ENCODE measurements at places on chromosomes 7 and 10.

- DNase-seq = no peak
Observed at GRCh38 chr7:30567081-30567480, 27.6 kb upstream of the GARS1 start.

DNA sequence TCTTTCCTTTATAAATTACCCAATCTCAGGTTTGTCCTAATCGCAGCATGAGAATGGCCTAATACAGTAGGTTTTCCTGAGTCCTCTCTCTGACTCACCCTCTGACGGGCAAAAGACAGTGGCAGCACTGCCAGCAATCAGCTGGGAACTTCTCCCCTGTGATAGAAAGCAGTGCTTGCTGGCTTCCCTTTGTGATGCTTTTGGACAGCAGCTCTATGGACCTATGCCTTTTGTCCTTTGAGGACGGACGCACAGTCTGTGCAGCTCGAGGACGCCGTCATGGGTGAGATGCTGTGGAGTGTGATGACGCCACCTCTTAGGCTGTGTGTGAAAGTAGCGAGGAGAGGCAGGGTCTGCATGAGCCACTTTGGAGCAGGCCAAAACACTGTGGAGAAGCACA lies 68.8 kb downstream of the KIAA1217 start:
- no peak for DNase-seq

DNA sequence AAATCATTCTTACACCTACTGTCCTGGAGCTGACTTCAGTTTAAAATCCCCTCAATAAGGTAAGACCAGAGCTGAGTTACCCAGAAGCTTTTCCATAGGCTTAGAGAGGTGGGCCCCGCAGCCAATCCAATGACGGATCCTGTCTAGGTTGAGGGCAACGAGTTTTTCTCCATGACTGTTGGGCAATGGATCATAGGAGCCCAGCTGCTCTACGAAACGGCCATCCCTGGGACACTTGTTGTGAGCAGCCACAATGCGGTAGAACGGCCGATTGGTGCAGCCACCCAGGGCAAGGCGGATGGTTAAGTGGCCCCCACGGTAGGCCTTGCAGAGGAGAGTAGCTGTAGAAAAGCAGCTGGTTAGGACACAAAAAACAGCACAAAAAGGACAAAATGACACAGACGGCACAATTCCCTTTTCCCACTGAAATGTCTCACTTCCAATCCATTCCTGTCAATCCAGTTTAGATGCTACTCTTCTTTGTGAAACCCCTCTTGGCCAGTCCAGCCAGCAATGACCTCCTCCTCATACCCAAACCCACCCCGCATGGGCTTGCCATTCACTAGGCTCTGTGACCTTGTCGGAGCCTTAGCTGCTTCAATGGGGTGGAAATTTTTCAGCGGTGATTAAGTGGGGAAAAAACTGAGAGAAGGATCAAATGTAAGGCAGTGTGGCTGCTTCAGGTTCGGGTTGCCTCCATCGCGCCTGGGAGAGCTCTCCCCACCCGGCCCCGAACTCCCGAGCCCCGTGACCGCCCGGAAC lies 580 bp downstream of the MRPS16 start:
- DNase-seq = peak; percentile 36

DNA sequence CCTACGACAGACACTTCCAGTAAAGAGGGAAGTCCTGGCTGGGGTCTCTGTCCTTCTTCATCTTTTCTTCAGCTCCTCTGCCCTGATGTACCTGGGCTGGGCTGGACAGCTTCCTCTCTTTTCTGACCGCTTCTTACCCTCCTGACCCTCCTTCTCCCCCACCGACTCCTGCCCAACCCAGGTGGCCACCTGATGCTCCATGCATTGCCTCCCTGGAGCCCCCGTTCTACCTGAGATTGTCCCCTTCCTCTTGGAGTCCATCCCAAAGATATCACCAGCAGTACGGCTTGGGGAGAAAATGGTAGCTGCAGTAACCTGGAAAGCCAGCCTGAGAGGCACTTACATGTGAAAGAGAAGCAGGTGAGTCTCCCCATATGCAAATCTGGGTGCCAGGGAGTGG lies 566.3 kb downstream of the TCERG1L start:
- no peak for DNase-seq

DNA sequence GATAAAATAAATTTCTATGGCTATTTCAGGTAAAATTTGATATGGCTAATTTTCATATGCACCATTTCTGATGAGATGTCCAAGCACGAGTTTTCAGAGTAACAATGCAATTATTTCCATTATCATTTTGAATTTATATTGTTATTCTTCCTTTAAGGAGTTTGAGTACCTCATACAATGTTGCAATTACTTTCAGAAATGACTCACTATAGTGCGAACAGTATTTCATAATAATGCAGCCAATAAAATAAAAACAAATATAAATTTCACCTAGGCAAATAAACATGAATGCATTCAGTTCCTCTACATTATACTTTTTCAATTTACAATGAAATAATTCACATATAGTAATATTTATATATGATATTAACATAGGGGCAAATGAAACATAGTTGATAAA lies 78.8 kb upstream of the LRRN3 start:
- DNase-seq = no peak

GRCh38 chr10:73591935-73592699 lies 975 bp upstream of the USP54 start:
- no peak for DNase-seq

DNA sequence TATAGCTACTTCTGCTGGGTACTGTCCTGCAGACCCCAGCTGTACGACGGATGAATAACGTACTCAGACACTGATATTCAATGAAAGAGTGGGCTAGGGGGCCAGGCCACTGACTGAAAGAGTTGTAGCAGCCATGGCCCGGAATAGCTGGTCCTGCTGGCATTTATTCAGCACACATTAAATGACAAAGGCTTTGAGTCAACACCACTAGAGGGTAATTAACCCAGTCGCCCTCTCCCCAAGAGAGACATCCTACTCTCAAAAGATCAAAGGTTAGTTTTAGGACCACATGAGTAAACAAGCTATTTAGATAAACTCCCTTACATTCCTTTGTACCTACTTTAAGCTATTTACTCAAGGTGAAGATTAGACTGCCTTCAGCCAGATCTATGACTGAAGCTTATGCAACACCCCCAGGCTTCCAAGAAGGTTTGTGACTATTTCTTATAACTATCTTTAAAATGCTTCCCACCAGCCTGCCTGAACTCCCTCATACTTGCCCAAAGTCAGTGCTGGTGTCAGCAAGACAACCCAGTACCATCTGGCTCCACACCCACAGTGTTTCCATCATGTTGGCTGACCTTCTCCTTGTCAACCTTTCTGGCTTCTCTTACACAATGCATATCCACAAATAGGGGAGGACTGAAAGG lies 629.1 kb downstream of the SORCS1 start:
- no peak for DNase-seq

DNA sequence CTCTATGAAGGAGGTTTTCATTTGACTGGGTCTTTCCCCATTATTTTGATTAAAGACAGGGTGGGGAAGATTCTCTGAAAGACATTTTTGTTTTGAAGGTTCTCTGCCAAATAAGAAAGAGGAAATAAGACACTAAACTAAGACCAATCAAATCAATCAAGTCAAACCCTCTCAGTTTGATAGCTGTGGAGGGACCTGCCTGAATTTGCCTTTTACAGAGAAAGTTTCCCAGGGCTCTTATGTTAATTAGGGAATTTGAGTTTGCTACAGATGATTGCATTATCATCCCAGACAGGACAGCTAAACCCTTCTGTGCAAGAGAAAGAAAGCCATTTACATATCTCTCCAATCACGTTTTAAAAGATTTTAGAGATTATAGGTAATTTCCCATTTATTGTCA lies 80.0 kb downstream of the CSTF2T start:
- DNase-seq = no peak

DNA sequence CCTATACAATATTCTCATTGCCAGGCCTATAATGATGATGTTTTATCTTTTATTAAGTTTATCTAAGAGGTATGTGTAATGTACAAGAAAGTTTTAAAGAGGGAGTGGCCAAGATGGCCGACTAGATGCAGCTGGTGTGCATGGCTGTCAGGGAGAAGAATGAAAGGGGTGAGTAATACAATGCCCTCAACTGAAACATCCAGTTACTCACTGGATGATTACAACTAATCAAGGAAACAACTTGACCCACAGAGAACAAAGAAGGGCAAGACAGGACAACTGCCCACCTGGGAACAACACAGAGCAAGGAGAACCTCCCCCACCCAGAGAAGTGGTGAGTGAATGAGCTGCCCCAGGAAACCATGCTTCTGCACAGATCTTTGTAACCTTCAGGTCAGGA lies 880.0 kb upstream of the LRRTM3 start:
- no peak for DNase-seq

DNA sequence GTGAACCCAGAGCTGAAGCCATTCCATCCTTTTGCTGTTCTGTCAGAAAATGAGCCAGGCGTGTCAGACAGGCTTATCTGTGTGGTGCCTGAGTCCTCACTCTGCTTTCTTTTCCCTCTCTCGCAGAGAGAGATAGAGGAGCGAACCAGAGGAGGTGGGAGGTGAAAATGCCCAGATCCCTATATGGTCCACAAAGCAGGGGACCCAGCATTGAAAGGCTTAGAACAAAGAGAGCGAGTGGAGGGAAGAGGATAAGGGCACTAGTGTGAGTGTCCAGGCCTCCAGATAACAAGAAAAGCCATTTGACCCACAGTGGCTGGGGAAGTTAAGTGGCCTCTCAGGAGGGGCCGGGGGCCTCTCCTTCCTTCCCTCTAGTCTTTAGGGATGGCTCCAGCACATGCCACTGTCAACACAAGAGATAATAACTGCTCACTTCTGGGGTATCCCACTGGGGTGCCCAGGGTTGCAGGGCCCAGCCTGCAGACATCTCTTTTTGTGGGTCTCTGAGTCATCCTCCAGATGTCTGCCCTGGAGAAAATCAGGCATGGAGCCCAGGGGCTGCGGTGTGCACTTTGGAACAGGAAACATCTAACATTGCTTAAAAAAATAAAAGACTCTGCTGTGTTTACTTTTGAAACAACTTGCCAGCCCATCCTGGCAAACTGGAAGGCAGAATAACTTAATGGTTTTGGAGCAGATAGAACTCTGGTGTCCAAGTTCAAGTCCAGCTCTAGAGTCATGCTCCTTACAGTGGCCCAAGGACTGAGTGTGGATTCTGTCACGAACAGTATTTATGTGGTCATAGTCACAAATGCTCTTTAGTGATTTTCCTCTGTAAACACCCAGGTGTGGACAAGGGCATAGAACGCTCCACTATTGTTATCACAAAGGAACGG lies 189.5 kb downstream of the CXCL12 start:
- no peak for DNase-seq

- DNase-seq = peak; percentile 57
Observed at GRCh38 chr7:37065779-37066271, 341.5 kb upstream of the AOAH start.

GRCh38 chr7:2718296-2718965 lies 30.4 kb downstream of the AMZ1 start:
- DNase-seq = no peak

- DNase-seq = no peak
Observed at GRCh38 chr10:95508730-95509129, 52.4 kb downstream of the SORBS1 start.

GRCh38 chr10:13414855-13415254 lies 66.8 kb upstream of the SEPHS1 start:
- no peak for DNase-seq

- DNase-seq = no peak
Observed at GRCh38 chr10:30784524-30784896, 155.0 kb upstream of the LYZL2 start.

DNA sequence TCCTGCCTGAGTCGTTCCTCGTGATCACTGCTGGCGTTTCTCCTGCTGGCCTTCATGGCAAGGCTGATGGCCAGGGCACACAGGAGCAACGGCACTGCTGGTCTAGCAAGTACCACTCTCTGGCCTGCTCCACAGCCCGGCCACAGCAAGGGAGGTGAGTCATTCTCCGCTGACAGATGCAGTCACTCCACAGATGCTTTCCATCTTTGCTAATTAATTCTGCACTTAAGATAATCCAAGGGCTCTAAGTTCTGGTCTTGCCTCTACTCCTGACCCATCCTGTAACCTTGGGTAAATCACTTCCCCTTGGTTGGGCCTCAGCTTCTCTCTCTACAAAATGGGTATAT lies 244.4 kb downstream of the RPS24 start:
- DNase-seq = no peak

- no peak for DNase-seq
Observed at GRCh38 chr7:122965306-122965705, 30.2 kb downstream of the TAS2R16 start.

DNA sequence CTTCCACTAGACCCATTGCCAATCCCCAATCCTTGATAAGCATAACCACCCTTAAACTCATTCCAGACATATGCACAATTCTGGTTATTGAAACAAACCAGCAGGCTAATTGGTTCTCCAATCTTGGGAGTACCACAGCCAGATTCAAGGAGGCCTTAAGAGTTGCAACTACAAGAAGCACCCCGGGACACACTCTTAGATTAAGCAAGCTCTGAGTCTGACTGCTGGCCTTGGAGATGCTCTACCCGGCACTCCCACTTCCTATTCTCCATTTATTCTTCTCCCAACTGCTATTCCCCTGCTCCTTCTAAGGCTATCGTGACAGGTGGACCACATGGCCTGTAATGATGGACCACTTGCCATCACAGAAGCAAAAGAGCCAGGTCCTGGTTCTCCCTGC lies 40.3 kb downstream of the CYTH3 start:
- no peak for DNase-seq

GRCh38 chr7:26659121-26659520 lies 205.3 kb downstream of the SKAP2 start:
- DNase-seq = no peak

DNA sequence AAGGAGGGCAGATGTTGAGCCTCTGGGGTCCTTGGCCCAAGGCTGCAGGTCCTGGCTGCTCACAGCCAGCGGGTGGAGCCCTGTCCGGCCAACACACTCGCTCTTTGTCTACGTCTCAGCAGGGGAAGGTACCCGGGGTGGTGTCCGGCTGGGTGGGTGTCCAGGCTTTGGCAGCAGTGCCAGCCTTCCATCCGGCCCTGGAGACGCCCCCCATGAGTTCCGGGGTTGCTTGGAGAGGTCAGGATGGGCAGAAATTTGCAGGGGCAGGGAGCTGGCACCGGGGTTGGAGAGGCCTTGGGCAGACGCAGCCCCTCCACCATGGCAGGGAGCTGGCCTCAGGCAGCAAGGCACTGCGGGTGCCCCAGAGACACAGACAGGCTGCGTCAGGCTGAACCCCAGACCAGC lies 42.2 kb upstream of the ELN start:
- no peak for DNase-seq

DNA sequence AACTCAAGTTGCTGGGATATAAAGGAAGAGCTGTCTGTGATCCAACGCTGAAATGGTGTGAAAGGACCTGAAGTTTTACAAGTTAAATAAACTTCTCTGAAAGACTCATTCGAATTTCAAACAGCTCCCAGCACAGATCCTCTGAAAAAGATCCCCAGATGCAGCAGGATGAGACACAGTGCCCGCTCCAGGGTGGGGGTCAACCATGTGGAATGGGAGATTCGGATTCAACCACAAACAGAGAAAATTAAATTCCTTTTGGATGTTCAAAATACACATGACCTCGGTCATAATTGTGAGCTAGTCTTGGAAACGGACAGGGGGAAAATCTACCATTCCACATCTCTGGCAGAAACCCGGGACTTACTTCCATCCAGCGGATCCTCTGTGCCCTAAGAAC lies 119.6 kb downstream of the PRKAG2 start:
- no peak for DNase-seq

Measured in activated T-cell treated with anti-CD3 and anti-CD28 coated beads, Interleukin-2, amount 50 U/mL, for 48 hours (primary cell).